ENCODE measurements at places on chromosomes 16 and 17. TPM values are rescaled to one million over a fixed set of nuclear protein-coding genes. Genes with fewer than 3 reads are reported as not detected.

C17orf75 gene
- 34.9 TPM for total RNA-seq

- no peak for DNase-seq
Observed at GRCh38 chr16:26391833-26392232, 674.9 kb upstream of the C16orf82 start.

GRCh38 chr17:11853321-11854151 is 143.7 kb downstream of the ZNF18 start:
- peak; percentile 41 for DNase-seq

GRCh38 chr17:21283482-21284318 is 811 bp upstream of the MAP2K3 start:
- no peak for DNase-seq

GRCh38 chr17:53627511-53627910 is 195.2 kb upstream of the KIF2B start:
- no peak for DNase-seq

DNA sequence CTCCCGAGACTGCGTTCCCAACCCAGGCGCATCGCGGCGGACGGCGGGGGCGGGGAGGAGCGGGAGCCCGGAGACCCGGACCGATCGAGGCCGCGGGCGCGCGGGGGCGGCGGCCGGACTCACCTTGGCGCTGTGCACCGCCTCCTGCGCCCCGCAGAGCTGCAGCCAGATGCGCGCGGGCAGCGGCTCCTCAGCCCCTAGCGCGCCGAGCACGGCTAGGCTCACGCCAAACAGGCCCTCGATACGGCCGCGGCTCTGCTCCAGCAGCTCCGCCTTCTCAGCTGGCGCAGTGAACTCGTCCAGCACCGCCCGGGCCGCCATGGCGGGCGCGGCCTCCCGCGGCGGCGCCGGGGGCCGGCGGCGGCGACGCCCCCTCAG is 339 bp downstream of the N4BP1 start:
- no peak for DNase-seq

- DNase-seq = no peak
Observed at GRCh38 chr17:4648741-4649140, 7.3 kb upstream of the ALOX15 start.

DNA sequence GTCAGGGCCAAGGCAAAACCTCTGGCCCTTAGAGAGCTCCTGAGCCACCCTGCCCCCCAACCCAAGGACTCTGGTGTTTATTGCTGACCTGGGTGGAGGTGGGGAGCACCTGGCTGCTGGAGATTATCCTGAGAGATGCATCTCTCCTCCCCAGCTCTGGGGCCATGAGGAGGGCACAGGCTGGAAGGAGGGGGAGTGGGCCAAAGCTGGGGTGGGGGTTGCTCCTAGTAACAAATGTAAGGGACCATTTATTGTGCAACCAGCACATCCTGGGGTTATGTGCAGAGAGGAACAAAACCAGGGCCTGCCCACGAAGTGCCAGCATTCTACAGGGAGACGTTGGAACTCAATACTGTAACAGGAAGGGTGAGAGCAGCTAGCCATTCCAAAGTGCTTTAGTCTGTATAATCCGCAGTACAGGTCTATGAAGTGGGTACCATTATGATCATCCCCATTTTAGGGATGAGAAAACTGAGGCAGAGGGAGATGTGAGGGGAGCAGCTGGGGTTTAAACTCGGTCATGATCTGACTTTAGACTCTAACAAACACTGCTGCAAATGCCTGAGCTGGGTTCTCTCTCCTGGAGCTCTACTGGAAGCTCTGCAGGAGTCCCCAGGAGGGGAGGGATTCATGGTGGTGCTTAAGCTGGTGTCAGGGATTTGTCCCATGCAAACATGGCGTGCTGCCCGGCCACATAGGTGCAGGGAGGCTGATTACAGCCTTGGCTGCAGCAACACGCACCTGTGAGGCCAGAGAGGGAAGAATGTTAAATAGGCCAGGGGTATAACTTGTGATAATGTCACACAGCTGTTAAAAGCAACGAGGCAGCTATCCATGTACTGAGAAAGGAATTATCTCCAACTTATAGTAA is 1.4 kb upstream of the RHBDF2 start:
- no peak for DNase-seq

- no peak for DNase-seq
Observed at GRCh38 chr17:19386974-19387920, at the start of gene MFAP4. TSS of gene MFAP4 (minus strand) at chr17:19387190. CDS start at chr17:19387155, 35 bp downstream.

GRCh38 chr16:13325396-13325795 is 424.0 kb downstream of the SHISA9 start:
- no peak for DNase-seq

DNA sequence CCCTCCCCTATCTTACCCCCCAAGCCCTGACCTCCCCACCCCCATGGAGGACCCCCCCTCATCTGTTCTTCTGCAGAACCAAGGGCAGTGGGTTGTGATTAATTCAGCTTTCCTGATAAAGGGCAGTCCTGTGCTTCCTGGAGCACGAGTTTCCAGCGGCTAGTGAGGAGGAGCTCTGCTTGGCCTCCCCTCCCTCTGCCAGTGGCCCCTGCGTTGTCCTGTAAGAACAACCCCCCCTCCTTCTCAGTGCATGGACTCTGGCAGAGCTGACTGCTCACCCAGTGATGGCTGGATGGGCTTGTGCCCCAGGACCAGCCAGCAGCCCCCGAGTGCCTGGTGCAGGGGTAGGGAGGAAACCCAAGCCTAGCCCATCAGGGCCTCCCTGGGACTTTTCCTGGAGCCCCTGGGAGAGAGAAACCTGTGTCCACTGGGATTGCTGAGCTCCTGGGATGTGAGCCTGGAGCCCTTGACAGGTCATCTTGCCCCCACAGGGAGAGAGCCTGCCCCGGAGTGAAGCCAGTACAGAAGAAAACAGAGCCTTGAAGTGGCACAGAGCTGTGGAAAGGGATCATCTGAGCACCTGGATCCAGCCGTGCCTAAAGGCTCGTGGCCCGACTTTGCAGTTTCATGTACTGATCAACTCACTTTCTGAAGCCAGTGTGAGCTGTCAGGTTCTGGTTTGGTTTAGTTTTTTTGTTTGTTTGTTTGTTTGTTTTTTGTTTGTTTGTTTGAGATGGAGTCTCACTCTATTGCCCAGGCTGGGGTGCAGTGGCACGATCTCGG is 26.5 kb downstream of the MMP15 start:
- DNase-seq = no peak

All from Daoy (cell line).